ENCODE measurements at places on chromosomes 1 and 21.
A peak's percentile ranks its signal among the peaks of the same experiment; 100 is the strongest.

- no peak for DNase-seq
Observed at GRCh38 chr1:78079580-78079979, 33.8 kb downstream of the GIPC2 start.

DNA sequence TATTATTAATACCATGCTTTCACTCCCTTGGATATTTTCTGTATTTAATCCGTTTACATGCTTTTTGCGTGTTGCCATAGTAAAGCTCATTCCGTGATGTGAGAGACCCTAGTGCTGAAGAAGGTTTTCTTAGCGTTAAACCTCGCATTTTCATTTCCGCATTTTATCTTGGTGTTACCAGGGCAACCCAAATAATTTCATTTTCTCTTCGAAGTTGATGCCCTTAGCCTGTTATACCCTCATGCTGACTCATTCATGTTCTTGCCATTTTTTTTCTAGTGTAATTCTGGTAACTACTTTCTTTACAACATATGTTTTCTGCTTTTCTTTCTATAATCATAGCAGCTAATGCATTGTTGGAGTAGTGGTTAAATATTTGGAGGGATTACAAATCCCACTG lies 37.2 kb downstream of the LRRC8C start:
- DNase-seq, result no peak

- no peak for DNase-seq
Observed at GRCh38 chr1:216224233-216224632, 199.0 kb downstream of the USH2A start.

GRCh38 chr1:44662683-44663030 lies 11.6 kb downstream of the TMEM53 start:
- no peak for DNase-seq

DNA sequence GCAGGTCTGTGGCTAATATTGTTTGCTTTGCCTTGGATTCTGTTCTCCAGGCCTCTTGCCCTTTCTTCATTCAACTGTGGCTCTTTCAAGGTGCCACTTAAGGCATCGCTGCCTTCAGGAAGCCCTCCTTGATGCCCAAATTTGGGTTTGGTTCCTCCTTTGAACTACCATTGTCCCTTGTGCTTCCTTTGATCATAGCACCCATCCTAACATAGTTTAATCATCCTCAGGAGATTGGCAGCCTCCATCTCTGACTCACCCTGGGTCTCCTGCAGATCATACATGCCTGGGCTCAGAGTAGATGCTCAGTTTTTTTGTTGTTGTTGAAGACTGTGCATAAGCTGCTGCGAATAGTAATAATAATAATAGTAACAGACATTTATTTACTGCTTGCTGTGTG lies 54.4 kb upstream of the ACOT11 start:
- no peak for DNase-seq

DNA sequence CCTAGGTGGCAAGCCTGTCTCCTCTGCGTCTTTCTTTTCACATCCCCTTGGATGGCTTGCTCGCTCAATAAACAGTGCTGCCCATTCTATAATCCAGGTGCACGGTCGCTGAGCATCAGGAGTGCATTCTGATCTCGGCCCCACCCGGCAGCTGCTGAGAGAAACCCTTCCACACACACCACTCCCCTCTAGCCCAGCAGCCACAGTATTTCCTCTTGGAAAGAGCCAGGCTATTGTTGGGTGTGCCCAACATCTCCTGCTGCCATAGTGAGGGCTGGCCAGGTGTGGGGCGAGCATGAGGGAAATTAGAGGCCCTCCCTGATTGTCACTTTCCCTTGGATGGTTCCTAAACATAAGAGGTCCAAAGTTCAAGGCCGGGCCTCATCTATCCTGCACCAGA lies 24.7 kb downstream of the GPA33 start:
- no peak for DNase-seq

- peak; percentile 33 for DNase-seq
Observed at GRCh38 chr1:40450495-40451237, 390 bp downstream of the ZFP69B start.

- DNase-seq, result no peak
Observed at GRCh38 chr1:33099290-33100118, 18.6 kb downstream of the AZIN2 start.

- no peak for DNase-seq
Observed at GRCh38 chr1:174217787-174218574, 58.7 kb downstream of the RABGAP1L start.

Data from liver (tissue), 10 donors.